ENCODE measurements at places on chromosomes 5 and 9.

- no peak for DNase-seq
Measured at GRCh38 chr9:91312717-91313325, 48.9 kb downstream of the AUH start.

- DNase-seq: no peak
Measured at GRCh38 chr5:180128671-180129261, 57.2 kb upstream of the RNF130 start.

GRCh38 chr5:149852641-149853330 is 91.8 kb downstream of the PDE6A start:
- no peak for DNase-seq

DNA sequence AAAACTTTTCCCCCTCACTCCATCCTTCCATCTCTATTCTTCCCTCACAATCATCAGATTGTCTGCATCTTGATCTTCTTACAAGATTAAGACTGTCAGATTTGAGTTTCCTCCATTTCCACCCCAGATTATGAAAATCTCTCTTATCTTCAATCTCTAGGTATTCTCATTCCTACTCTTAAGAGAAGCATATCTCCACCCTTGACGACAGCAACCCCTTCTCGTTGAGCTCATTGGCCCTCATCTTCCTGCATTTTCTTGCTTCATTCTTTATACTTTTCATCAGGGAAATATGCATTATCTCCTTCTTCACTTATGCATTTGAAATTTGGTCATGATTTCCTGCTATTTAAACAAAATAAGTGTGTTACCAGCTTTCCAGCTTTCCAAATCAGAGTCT is 301.3 kb downstream of the DNAH5 start:
- no peak for DNase-seq

DNA sequence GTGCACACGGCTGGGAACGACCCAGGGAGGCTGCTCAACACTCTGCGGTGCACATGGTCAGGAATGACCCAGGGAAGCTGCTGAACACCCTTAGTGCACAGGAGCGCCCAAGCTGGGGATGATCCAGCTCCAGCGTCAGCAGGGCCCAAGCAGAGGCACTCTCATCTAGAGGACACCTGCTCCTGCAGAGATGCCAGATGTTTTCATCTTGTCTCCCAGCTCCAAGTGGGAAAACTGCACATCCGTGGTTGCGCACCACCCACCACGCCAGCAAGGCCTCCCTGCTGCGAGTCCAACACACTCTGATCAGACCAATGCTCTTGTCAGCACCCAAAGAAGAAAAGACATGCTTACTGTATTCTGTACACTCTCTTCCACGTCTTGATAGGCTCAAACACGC is 34.1 kb downstream of the UBE2QL1 start:
- no peak for DNase-seq

DNA sequence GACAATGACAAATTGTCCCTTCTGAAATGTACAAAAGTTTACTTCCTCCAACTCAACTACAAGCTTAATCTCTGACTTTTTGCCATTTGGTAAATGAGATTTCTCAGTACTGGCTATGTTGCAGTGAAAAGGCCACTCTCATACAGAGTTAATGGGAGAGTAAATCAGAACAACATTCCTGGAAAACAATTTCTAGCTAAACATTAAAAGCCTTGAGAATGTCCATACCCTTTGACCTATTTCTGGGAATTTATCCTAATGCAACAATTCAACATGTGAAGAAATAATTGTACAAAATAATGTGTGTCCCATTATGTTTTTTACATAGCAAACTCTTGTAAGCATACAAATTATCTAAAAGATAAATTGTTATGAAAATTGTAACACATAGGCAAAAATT is 56.3 kb upstream of the SPEF2 start:
- DNase-seq: no peak

- DNase-seq: no peak
Measured at GRCh38 chr9:129322641-129323375, 144.7 kb upstream of the IER5L start.

GRCh38 chr5:65696892-65697291 is 25.0 kb downstream of the SGTB start:
- DNase-seq: no peak

DNA sequence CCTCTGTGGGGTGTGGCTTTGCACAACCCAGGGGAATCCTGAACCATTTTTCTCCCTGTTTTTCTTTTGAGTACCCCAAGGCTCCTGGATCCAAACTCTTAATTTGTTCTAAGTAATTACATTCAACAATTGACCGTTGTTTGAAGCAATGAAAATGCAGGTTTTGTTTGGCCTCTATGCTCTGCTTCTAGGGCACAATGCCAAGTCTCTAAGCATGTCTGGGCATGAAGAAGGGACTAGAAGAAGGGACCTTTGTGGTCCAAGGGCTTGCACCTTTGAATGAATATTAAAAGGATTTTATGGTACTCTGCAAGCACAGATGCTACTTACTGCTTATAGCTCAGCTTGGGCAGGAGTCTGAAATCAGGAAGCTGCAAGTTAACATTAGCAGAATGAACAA is 6.6 kb upstream of the ENC1 start:
- DNase-seq: no peak

- no peak for DNase-seq
Measured at GRCh38 chr5:164663198-164663989, 1158.0 kb downstream of the MAT2B start.

GRCh38 chr9:129319938-129320481 is 141.9 kb upstream of the IER5L start:
- DNase-seq: no peak

GRCh38 chr5:131999441-132000240 is 11.8 kb downstream of the ACSL6 start:
- no peak for DNase-seq

GRCh38 chr9:129102791-129103594 is 7.6 kb downstream of the CRAT start:
- DNase-seq: no peak

DNA sequence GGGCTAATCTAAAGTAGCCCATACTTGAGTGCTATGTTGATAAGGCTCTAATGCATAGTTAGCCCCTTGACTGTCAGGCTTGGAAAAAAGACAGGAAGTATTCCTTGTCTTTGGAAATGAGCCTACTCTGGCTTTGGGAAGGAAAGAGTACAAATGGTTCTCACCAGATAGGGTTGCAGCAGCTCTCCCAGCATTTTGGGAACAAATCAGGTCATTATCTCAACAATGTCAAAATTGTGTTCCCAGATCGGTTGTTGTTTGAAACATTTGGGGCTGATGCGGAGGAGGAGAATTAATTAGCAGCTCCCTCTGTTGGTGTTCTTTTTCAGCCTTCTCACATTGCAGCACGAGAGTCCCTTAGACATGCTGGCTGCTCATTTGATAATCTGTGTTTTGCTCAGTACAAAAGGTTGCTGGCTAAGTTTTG is 294.7 kb upstream of the DMRT1 start:
- DNase-seq: no peak

DNA sequence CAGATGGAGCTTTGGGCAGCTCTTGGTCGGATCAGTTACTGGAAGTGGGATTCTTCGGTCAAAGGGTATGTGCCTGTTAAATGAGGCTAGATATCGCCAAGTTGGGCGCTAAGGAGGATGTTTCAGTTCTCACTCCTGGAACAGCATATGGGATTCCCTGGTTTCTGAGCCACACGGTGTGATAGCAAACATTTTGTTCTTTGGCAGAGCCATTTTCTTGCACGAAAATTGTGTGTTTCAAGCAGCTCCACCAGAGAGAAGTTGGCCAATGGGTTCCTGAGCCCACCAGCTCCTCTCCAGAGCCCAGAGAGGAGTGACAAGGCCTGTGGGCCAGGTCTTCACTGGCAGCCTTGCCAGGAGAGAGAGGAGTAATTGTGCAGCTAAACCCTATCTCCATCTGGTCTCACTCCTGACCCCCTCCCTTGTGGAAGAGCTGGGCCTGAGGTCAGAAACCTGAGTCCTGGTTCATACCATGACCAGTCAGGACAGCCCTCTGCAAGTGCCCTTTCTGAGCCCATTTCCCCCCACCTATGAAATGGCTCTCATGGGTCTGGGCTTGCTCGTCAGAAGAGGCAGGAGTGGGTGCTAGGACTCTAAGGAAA is 10.7 kb upstream of the SLC6A7 start:
- DNase-seq: no peak

GRCh38 chr5:149561848-149562247 is 10.6 kb upstream of the CSNK1A1 start:
- DNase-seq: no peak

DNA sequence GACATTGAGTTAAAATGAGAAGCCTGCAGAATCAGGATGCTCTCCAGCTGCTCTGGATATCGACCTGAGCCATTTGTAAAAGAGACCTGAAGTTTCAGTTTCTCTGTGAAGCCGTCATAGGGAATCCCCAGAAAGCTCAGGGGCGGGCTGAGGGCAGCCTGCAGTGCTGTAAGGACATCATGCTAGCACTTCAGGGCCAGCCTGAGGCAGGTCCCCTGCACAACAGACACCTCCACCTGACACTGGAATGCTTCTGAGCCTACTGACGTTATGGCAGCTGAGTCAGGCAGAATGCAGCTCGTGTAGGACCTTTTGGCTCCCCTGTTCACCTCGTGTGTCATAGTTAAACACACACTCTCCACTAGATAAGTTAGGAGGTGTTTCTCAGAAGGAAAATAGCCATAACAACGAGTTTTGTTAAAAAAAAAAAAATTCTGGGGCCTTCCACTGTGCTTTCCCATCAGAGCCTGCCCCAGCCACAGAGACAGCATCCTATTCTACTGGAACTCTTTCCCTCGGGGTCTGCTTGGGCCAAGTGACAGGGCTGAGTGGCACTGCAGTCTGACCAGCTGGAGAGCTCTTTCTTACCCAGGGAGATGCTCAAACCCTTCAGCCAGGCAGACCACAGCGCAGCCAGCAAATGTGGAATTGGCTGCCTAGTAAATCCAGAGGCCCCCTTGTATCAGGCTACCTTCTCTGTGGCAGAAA is 354.9 kb downstream of the DIRAS2 start:
- no peak for DNase-seq

GRCh38 chr5:74885170-74885569 is 19.0 kb upstream of the FAM169A start:
- DNase-seq: no peak

GRCh38 chr9:133845440-133845839 is 107.3 kb upstream of the SARDH start:
- DNase-seq: no peak

DNA sequence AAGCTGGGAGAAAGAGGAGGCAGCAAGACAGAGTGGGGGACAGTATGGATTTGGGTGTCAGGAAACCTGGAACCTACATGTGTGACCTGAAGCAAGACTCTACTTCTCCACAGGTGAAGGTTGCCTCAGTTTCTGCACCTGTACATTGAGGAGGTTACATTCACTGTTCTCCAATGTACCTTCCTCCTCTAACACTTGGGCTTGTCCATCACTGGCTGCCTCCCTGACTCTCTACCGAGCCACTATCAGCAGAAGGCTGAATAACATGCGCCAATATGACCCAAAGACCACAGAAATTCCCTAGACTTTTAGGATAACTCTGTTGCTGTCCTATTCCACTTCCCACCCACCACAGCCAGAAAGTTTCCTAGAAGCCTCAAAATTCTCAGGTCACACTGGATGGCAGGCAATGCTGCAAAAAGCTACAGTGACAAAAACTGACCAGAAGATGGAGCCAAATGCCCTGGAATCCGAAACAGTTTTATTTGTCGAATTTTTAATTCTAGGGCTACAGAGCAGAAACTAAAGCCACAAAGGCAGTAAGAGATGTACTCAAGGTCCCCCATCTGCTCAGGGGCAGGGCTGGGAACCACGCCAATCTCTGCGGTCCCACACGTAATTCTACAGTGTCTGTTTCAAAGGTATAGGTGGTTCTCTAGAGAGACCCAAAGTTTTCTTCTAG is 64.4 kb downstream of the FAM114A2 start:
- DNase-seq: no peak

- no peak for DNase-seq
Measured at GRCh38 chr9:16213781-16214515, 656.5 kb downstream of the BNC2 start.

- DNase-seq: no peak
Measured at GRCh38 chr9:74772121-74772520, 115.6 kb downstream of the TRPM6 start.

DNA sequence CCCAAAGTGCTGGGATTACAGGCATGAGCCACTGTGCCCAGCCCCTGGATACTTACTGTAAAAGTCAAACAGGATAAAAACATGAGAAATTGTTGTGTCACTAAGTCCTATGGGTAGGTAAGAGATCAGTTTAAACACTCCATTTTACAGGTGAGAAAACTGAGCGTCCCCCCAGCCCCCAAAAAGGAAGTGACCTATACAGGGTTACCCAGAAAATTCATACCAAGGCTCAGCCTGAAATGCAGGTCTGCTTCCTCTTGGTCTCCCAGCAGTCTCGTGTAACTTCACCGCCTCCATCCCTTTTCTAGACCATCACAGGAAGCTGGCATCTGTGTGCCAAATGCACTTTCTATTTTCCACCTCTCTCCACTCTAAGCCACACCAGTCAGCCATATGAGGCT is 57.2 kb downstream of the TMOD1 start:
- no peak for DNase-seq

- DNase-seq: no peak
Measured at GRCh38 chr9:117561761-117562160, 142.4 kb upstream of the TLR4 start.

GRCh38 chr9:447230-448025 is 232.8 kb downstream of the DOCK8 start:
- DNase-seq: no peak

GRCh38 chr5:108670591-108671289 is 77.0 kb upstream of the FER start:
- no peak for DNase-seq

- no peak for DNase-seq
Measured at GRCh38 chr5:177494346-177495195, 2.8 kb downstream of the PDLIM7 start.

GRCh38 chr5:119273391-119273839 is 82.4 kb upstream of the TNFAIP8 start:
- DNase-seq: no peak

DNA sequence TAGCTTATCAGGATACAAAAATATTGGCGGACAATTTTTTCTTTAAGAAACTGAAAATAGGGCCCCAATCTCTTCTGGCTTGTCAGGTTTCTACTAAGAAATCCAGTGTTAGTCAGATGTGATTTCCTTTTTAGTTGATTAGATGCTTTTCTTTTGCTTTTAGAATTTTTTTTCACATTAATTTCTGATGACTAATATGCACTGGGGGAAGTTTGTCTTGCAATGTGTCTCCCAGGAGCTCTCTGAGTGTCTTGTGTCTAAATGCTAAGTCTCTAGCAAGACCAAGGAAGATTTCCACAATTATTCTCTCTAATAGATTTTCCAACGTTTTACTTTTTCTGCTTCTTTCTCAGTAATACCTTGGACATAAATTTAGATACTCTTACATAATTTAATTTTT is 559.8 kb upstream of the TYRP1 start:
- DNase-seq: no peak

DNA sequence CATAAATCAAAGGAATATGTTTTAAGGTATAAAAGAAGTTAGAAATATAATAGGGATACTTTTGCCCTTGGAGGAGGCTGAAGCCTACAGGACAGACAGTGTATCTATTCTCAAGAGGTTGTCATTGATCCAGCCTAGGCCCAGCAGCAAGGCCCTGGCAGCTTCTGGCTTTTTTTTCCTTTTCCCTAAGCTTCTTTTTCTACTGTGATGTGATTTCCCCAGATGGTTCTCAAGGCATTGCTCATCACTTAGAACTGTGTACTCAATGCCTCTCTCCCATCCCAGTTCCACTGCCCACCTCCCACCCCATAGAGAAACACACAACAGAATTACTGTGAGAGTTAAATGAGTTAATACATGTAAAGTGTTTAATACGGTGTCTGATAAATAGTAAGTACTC is 88.6 kb downstream of the SLC44A1 start:
- DNase-seq: no peak

GRCh38 chr9:34580358-34580757 is 9.2 kb downstream of the CNTFR start:
- DNase-seq: no peak

GRCh38 chr5:169973056-169973455 is 7.2 kb downstream of the INSYN2B start:
- DNase-seq: no peak

Data from stimulated activated CD8-positive, alpha-beta memory T cell treated with anti-CD3 and anti-CD28 coated beads, Interleukin-15, amount 100 ng/mL, for 24 hours (primary cell).